ENCODE measurements at places on chromosomes 3 and 15.

- no peak for DNase-seq
Measured at GRCh38 chr3:141448606-141449220, 38.1 kb upstream of the RASA2 start.

- DNase-seq, result no peak
Measured at GRCh38 chr3:45583021-45583851, 11.3 kb upstream of the LIMD1 start.

GRCh38 chr15:23437146-23437545 lies 9.9 kb downstream of the GOLGA6L2 start:
- DNase-seq, result no peak

GRCh38 chr3:119219069-119219468 lies 21.6 kb downstream of the B4GALT4 start:
- DNase-seq, result peak; percentile 46

GRCh38 chr3:125990253-125990970 lies 21.4 kb downstream of the ROPN1B start:
- peak; percentile 73 for DNase-seq

DNA sequence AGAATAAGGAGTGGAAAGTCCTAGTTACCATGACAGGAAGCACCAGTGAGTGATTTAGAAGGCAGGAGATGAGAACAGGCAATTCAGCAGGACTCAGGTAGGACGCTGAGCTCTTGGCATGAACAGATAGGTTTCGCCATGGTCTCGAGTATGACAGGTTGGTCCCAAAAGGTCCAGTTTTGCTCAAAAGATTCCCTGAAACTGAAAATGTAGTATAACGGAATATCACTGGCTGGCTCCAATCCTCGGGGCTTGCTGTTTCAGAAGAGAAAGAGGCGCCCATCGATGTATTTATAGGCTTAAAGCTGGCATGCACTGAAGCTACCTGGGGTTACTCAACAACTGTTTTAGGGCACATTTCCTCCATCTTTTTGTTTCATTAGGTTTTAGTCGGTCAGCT lies 59.2 kb downstream of the SRGAP3 start:
- DNase-seq, result no peak

GRCh38 chr3:42732196-42732828 lies 29.7 kb upstream of the HHATL start:
- no peak for DNase-seq

DNA sequence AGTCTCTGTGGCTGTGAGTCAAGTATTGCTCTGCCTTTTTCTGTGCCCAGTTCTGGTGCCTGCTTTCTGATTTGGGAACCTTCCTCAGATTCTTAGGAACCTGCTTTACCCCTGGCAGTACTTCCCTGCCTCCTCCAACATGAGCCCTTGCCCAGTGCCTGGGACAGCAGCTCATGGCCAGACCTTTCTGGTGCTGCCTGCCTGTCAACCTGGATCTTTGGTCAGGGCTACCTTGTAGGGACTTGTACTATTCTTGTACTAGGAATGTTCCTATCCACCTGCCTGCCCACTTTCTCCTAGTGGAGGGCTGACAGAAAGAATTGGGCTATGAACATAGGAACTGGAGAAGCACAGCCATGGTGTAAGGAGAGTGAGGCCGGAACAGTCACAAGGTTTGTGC lies 28.8 kb upstream of the EPHB1 start:
- no peak for DNase-seq

DNA sequence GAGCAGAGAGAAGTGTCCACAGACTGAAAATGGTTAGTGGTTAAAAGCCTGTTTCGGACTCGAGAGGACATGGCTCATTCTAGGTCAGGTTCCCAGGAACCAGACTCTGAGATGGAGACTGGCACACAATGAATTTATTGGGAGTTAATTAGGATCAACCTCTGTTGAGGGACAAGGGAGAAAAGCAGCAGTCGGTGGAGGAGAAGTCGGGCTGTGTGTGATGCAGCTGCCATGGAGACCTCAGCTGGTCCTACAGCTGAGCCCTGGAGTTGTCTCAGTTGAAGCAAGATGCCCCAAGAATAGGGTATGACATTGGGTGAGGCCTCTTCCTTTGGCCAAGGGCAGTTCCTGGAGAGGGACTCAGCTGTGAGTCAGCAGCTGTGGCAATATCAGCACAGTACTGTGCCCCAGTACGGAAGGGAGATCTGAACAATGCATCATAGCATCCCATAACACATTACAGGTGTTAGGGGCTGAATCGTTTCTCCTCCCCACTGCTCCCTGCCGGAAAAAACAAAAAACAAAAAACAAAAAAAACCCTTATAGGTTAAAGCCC lies 105.4 kb downstream of the ABHD5 start:
- no peak for DNase-seq

DNA sequence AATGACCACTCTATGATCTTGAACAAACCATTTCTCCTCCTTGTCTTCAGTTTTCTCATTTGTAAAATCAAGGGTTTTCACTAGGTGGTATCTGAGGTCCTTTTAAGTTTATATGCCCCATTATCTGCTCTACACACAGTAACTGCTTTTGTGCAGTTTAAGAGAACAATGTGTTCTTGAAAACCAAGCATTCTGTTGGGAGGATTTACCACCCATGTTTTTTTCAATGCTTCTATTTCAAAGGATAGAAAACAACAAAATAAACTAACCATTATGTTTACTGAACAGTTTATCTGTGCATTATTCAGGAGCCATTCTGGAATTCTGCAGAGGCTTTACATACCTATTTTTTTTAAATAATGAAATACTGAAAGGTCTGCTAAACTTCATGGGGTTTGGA lies 67.6 kb upstream of the C3orf49 start:
- DNase-seq, result no peak

DNA sequence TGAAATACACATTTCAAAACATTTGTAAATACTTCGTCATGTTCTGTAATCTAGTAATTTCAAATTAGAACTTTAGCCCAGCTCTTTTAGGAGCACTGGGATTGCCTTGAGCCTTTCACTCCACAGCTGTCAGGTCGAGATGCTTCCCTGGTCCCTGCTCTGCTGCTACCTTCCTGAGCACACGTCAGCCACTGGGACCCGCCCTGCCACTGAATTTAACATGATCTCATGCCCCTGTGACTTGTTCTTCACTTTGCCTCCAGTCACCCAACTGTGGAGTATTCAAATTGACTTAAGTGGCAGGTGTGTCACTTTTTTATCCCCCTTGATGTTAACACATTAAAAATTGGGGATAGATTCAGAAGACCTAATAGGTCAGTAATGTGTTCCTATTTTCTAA lies 3.3 kb downstream of the ARRDC4 start:
- DNase-seq, result no peak

- DNase-seq, result no peak
Measured at GRCh38 chr3:108677811-108678210, 79.4 kb downstream of the RETNLB start.

- DNase-seq, result no peak
Measured at GRCh38 chr15:51634591-51635198, 12.1 kb upstream of the DMXL2 start.

DNA sequence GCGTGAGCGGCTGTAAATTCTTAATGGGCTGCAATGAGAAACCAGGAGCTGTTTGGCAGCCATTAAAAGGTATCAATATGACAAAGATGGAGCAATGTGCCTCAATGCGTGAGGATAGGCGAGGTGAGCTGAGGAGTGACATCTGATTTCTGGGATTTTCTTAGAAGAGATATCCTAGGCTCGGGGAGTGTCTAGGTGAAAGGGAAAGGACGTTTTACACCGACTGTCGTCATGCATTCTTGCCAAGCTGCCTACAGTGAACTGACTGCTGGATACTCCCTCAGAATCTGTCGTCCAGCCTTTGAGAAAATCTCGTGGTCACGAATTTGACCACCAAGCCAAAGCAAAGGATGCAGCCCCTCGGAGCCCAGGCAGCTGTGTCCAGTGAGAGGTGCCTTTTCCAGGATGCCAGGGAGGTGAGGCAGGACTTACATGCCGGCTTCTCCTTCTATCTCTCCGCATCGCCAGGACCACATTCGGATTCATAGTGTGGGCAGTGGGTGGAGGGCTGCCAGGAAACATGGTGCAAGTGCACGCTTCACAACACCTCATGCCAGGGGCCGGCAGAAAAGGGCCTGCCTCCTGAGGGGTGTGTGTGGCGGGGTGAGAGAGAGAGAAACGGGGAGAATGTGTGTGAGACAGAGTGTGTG lies 80.3 kb upstream of the ABHD17C start:
- DNase-seq, result no peak

DNA sequence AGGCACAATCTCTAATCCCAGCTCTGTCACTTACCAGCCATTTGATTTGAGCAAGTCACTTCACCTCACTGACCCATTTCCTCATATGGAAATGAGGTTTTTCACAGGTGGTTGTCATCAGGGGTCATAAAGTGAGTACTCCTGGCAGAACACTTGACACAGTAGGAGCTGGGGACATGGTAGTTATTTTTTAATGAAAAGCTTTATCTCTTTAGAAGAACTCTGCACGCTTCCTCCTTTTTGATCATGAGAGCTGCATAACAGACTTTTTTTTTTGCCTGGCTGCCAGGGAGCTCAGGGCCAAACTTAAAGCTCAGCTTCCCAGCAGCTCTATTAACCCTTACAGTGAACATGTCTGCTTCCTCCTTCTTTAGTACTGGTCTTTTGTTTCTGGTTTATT lies 8.4 kb downstream of the VWA5B2 start:
- no peak for DNase-seq

DNA sequence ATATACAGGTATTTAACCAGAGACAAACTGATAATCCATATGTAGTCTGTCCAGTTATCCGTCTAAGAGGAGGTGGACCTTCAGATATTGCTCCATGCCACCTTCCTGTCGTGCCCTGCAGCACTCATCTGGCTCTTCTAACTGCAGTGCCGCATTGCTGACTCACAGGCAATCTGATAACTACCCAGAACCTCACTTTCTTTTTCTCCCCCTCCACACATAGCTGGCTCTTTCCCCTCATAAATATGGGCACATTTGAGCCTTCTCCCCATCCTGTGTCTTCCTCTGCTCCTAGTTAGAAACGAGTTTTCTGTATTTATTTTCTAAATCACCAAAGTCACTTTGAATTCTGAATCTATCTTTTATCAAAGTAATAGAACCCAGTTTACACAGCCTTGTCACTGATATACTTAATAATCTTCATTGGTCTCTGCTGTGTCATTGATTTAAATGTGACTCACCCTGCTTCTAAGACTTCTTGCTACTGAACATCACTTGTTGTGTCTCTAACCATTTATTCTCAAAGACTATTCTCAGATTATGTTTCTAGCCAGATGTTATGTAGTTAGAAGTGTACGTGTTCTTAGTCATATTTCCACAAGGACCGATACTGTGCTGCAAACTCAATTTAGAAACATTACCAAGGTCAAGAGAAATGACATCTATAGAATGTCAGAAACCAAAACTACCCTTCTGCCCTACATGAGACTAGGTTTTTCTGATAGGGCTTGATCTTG lies 17.4 kb upstream of the KCNMB2 start:
- no peak for DNase-seq

- no peak for DNase-seq
Measured at GRCh38 chr15:39321977-39322376, 258.9 kb upstream of the THBS1 start.

DNA sequence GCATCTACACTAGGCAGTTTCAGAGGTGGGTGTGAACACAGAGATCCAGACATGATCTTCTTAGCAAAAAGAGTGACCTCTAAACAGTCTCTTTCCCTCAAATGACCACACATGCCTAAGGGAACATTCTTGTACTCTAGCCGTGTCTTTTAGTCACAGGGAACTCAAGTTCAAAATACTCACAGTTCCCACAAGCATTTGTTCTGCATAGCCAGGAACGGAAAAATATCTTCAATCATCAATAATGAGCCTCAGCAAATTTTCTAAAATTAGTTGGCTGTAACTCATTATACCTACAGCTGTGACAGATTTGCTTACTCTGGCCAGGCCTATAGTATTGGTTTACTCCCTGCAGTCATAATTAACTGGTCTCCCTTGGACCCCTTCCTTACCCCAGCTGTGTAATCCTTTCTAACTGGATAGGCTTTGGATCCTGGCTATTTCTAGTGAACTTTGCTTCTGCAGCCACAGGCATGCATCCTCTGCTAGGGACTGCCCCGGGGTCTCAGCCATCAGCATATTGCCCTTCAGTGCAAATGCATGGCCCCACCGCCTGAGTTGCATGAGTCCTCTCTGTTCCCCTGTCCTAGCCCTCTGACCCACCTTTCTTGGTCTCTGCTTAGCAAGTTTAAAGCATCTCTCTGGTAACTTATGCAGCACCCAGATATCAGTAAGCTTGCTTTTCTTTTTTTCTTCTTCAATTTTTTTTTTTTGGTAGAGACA lies 56.0 kb upstream of the HACD2 start:
- DNase-seq, result no peak

DNA sequence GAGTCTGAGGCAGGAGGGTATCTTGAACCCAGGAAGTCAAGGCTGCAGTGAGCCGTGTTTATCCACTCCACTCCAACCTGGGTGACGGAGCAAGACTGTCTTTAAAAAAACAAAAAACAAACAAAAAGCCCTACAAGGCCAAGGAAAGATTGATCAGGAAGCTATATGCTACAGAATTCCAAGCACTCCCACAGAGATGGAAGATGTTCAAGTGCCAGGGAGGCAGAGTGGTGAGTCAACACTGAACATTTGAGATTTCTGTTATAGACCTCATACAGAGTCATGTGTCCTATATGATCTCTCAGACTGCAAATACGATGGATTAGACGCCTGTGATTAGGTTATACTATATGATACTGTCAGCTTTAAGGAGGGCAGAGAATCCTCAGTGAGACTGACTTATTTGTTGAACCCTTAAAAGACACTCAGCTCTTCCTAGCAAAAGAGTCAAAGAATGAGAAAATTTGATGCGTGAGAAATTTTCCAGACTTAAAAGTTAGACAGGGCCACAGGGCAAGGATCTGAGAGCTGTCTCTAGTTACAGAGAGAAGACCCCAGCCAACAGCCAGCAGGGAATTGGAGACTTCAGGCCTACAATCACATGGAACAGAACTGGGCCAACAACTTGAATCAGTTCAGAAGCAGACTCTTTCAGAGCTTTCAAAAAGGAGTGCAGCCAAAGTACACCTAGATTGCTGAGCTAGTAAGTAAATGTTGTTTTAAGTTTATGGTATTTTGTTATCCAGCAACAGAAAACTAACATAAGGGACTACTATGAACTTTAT lies 107.6 kb downstream of the PIK3CB start:
- no peak for DNase-seq

DNA sequence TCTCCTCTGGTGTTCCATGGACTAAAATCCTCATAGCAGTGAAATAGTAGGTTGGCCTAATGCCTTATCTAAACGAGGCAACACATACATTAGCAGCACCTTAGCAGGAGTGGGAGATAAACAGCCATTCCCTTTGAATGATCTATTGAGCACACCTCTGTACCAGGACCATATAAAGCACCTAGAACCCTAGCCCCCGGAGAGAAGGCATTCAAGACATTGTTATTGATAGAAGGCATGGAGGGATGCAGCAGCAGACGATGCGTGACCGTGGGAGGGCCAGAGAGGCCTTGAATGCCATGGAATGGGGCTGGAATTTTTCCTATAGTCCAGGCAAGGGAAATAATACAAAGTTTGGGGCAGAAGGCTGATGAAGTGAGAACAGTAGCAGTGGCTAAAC lies 6.6 kb upstream of the SEMA5B start:
- no peak for DNase-seq

DNA sequence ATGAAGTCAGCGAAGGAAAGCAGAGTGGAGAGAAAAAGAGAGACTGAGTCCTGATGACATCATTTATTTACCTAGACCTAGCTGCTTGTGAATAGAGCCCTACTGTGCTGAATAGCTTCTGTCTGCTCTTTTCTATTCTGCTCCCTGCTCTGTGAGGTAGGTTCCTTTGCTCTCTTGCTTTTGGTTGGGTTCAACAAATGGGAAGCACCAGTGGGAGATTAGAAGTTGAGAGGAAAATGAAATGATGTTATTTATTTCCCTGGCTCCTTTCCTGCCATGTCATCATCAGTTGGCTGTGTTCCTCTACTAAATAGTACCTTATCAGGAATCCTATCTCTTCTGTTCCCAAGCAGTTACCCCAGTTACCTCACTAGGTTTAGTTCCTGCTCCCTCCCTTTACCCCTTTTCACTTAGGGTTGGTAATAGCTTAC lies 23.5 kb downstream of the DTWD1 start:
- DNase-seq, result no peak

Data from activated naive CD4-positive, alpha-beta T cell treated with anti-CD3 and anti-CD28 coated beads, Interleukin-2, amount 50 U/mL, for 16 hours (primary cell).